Esophagus mucosa (tissue), 1 donor: ENCODE measurements at places on chromosomes 16 and 17. TPM values are rescaled to one million over a fixed set of nuclear protein-coding genes. Genes with fewer than 3 reads are reported as not detected.

Gene SLC35G6
- total RNA-seq = not detected

Gene KIF19
- total RNA-seq = 0.16 TPM

Gene CMTM1
- total RNA-seq = 0.60 TPM

Gene BAIAP3
- 2.0 TPM for total RNA-seq

Gene ZNF598
- 41.0 TPM for total RNA-seq

Gene GPR179
- total RNA-seq = not detected

Gene ABCA10
- 2.8 TPM for total RNA-seq

Gene LYRM1
- total RNA-seq = 15.1 TPM

Gene CCL1
- not detected for total RNA-seq

Gene TM4SF5
- total RNA-seq = not detected

Gene PEMT
- total RNA-seq = 29.5 TPM

Gene SMIM36
- not detected for total RNA-seq

Gene CLEC18C
- 0.44 TPM for total RNA-seq

Gene FN3K
- 3.2 TPM for total RNA-seq

Gene PPP1R27
- total RNA-seq = 0.24 TPM

Gene PIRT
- not detected for total RNA-seq

Gene CCL17
- total RNA-seq = 1.6 TPM

Gene CDH16
- 5.0 TPM for total RNA-seq

Gene PRRT2
- total RNA-seq = not detected

Gene CCL18
- 0.44 TPM for total RNA-seq

Gene HOXB1
- 0.24 TPM for total RNA-seq

Gene C17orf78
- not detected for total RNA-seq

Gene CACNG3
- not detected for total RNA-seq

Gene TBC1D3C
- not detected for total RNA-seq

Gene KRT28
- not detected for total RNA-seq

Gene MYO15B
- 15.6 TPM for total RNA-seq

Gene SLC38A8
- not detected for total RNA-seq

Gene PRSS27
- total RNA-seq = 191 TPM

Gene PLD6
- total RNA-seq = 0.44 TPM

Gene KCNH4
- not detected for total RNA-seq

Gene ZP2
- total RNA-seq = not detected

Gene SETD1A
- total RNA-seq = 8.2 TPM

Gene TNFRSF17
- total RNA-seq = 0.24 TPM

Gene GSDMA
- 1.9 TPM for total RNA-seq
